ENCODE measurements at places on chromosomes 1 and 21.

- no peak for DNase-seq
These were observed 73.8 kb downstream of the UMODL1 start for GRCh38 chr21:42144679-42145568.

DNA sequence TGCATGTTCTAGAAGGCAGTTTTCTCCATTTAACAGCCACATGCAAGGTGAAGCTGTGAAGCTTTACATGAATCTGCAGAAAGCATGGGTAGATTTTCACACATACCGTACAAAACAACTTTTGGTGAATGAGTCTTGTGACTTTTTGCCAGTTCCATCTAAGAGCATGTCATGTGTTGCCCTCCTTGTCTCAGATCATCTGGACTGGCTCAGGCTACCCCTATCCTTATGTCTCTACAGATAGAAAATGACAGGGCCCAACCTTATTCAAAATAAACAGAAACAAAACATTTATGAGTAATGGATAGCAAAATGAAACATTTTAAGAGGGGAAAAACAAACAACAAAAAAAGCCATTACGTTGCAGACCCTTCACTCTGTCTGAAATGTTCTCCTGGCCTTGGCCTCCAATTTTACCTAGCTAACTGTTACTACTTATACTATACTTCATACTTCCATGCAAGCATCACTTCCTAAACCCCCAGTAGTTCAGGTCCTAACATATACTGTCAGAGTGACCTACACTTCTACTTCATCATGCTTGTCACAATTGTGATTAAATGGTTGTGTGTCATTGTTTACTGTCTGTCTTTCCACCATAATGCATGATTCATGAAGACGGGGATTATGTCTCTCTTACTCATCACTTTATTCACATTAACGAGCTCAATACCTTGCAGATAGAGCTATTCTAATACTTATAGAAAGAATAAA, 39.0 kb downstream of the LRRC8C start:
- no peak for DNase-seq

DNA sequence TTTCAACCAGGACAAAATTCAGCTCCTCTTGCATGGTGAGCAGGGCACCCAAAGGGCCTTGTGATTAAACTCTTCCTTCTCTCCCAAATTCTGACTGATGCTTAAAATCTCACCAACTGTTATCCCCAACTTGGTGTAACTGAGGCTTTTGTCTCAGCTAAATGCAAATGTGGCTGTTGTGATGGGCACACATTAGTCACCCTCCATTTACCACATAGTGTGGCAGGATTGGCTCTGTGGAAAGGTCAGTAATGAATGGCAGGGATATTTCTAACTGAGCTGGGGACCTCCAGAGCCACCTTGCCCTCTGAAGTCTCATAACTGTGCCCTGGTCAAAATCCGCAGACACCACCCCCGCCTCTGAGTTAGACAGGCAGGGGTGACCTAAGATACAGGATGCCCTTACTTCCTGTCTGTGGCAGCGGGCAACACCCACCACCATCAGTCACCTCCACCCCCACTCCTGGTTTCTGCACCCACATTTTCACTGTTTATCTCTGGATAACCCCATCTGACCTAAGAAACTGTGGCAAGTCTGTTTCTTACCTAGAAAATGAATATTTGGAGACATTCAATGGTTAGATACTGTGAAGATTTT, 25.4 kb upstream of the RGS16 start:
- peak; percentile 68 for DNase-seq

DNA sequence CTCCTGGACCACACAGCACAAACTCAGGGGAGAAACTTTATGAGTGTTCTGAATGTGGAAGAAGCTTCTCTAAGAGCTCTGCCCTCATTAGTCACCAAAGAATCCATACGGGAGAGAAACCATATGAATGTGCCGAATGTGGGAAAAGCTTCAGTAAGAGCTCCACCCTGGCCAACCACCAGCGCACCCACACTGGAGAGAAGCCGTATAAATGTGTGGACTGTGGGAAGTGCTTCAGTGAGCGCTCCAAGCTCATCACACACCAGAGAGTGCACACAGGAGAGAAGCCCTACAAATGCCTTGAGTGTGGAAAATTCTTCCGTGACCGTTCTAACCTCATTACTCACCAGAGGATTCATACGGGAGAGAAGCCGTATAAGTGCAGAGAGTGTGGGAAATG, 22.5 kb downstream of the ZSCAN20 start:
- no peak for DNase-seq

DNA sequence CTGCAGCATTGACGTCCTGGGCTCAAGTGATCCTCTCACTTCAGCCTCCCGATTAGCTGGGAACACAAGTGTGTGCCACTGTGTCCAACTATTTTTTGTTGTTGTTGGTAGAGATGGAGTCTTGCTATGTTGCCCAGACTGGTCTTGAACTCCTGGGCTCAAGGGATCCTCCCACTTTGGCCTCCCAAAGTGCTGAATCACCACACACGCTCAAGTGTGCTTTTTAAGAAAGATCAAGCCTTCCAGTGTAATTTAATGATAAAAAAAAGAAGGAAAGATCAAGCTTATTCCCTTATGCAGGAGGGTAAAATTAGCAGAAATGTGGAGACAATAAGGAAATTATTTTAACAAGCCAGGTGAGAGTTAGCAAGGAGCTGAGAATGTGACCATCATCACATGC, 61.1 kb upstream of the SERBP1 start:
- no peak for DNase-seq

GRCh38 chr1:193827516-193827915, 641.1 kb upstream of the B3GALT2 start:
- DNase-seq = no peak

- DNase-seq = no peak
These were observed 17.1 kb upstream of the UBXN10 start for GRCh38 chr1:20168564-20169491.

GRCh38 chr1:94017155-94017829, 103.7 kb downstream of the ABCA4 start:
- DNase-seq = no peak

- no peak for DNase-seq
These were observed 38.3 kb upstream of the OSBPL9 start for GRCh38 chr1:51578383-51579109.

DNA sequence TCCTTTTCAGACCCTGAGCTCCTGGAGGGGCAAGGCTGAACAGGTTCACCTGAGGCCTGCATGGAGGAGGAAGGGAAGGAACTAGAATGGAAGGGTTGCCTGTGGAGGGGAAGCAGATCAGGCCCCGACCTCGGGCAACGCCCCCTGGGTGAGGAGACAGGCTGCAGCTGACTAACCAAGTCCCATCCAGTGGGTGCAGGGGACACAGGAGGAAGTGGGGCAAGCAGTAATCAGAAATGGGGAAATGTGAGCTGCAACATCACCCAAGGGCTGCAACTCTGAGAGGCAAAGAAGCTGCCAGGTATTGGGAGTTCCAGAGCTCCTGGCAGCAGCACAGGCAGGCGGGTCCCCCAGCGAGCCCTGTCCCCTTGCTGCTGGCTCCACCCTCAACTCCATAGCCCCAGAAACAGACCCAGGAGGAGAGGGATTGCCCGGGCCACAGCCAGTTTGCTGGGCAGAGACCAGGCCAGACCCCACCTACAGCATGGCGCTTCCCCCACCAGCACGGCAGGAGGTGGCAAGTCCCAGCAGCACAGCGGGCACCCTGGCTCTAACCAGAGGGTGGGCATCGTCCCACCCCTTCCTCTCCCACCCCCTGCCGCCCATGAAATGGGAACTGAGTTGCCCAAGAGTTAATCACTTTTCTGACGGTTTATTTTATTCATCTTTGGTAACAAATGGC, 38.5 kb downstream of the MRPL37 start:
- DNase-seq = no peak

All from activated CD4-positive, alpha-beta T cell treated with anti-CD3 and anti-CD28 coated beads for 4 hours (primary cell).